ENCODE measurements at places on chromosomes 6 and 20. TPM values are rescaled to one million over a fixed set of nuclear protein-coding genes. Genes with fewer than 3 reads are reported as not detected.

- DNase-seq = no peak
Measured at GRCh38 chr6:72132427-72132826, 246.1 kb downstream of the RIMS1 start.

DNA sequence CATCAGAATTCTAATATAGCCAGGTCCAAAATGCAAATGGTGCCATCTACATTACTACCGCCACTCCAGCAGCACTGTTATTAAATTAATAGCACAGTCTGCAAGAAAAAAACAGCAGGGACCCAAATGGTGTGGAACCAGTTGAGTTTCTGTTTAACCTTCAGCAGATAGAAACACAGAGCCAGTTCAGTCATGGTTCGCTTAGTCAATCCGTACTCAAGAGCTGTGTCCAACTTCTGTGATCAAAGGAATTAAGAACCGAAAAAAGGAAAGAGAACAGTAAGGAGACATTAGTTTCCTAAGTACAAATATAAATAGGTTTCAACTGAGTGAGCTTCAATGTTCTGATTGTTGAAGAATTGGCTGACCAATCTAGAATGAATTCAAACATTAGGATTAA, 107.7 kb downstream of the TRDN start:
- DNase-seq = no peak

GRCh38 chr20:42779216-42779615, 410.5 kb downstream of the PTPRT start:
- no peak for DNase-seq

The SYNDIG1 gene
- total RNA-seq = 0.15 TPM

Data from breast epithelium (tissue), 4 donors.